ENCODE measurements at places on chromosomes 5 and 9.
A peak's percentile ranks its signal among the peaks of the same experiment; 100 is the strongest.

- peak; percentile 38 for DNase-seq
Observed at GRCh38 chr5:160054831-160055230, 45.9 kb downstream of the TTC1 start.

DNA sequence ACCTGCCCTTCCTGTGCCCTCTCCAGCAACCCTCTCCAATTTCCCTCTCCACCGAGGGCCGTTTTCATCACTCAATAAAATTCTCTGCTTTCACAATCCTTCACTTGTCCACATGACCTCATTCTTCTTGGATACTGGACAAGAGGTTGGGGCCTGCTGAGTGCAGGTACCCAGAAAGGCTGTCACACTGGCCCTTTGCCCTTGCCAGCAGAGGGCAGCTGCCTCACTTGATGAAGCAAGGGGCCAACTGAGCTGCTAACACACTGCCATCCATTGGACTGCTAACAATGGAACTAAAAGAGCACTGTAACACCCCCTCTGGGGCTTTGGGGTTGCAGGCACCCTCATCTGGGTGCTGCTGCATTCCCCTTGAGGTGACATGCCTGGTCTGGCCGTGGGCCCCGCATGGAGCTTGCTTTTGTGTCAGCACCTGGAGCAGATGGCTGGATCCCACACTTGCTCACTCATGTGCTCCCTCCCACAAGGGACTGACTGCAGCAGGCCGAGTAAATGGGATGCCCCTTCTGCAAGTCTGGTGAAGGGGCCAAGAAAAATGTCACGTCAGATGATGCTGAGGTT, 308.1 kb upstream of the ADCY2 start:
- DNase-seq: no peak

GRCh38 chr5:144088206-144089064, 82.0 kb downstream of the YIPF5 start:
- DNase-seq: no peak

DNA sequence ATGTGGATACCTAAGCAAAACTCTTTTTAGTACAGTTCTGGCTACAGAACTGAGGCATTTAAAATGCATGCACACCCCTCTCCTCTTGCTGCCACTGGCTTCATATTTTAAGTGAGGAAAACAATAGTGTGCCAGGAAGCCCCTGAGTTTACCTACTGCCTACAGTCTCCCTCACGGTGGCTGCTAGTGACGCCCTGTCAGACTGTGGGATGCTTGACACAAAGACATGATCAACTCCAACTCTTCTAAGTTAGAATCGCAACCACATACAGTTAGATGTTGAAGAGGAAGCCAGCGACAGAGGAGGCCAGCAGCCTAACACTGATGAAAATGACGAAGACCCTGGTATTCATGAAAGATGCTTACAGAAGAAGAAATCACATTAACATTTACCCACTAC, 1.3 kb downstream of the SEC16A start:
- DNase-seq: no peak
